ENCODE measurements at places on chromosomes 5 and 9.

DNA sequence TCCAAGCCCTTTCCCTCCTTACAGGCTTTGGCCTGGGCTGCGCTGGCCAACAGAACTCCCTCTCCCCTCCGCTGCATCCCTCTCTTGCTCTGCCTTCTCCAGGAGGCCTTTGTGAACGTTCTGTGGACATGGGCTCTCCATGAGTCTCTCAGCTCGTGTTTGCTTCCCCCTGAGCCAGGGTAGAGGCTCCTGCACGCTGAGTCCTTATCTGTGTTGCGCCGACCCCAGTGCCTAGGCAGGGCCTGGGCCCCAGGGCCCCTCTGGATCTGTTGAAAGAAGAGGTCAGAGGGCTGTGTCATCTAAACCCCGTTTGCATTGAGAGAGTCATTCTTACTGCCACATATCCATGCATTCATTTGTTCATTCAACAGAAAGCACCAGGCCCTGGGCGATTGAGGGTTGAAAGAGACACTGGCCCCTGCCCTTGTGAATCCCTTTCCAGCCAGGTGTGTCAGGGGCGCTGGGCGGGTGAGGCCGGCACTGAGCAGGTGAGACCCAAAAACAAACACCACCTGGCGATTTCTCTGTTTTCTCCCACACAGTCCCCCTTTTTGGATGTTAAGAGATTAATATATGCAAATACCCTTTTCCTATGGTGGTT is 111.2 kb upstream of the IER5L start:
- DNase-seq = no peak

GRCh38 chr5:126002222-126002897 is 420.8 kb upstream of the GRAMD2B start:
- no peak for DNase-seq

DNA sequence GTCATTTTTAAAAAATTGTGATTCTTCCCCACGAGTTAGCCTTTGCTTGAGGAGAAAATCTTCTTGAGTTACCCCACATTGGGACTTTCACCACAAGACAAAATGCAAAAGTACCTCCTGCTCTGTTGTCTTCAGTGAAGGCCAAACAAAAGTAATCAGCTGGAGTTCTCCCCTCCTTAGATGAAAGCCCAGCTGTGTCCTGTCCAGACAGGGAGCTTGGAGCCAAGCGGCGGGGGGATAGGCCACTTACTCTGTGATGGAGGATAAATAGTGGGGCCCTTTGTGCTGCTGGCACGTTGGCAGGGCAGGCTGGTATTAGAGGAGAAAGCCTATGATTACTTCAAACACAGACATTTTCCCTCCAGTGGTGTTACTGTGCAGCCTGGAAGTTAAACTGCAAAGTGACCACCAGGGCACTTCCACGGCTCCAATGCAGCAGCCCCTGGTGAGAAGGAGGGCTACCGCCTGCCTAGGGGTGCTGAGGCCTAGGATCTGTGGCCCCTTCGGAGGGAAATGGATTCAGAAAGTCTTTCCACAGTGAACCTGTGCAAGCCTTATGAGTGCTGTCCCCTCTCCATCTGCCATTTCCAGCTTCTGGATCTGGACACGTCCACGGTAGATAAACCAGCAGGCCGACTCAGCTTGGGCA is 155.0 kb downstream of the TMEM167A start:
- no peak for DNase-seq

DNA sequence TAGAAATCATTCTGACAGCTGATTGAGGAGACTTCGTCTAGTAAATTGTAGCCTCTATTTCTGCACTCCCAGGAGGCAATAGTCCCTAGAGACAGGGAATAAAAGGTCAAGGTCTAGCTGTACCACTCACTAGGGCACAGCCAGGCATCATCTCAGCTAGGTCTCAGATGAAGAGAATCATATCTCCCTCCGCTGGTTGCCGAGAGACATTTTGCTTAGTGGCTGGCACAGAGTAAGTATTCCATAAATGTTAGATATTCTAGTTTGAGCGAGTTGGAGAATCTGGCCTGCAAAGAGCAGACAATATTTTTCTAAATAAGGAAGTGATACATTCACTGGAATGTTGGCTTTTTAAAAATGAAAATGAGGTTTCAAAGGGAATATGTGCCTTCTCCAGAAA is 180.4 kb upstream of the ACTBL2 start:
- no peak for DNase-seq

- no peak for DNase-seq
Measured at GRCh38 chr5:111266491-111266890, 42.3 kb downstream of the CAMK4 start.

GRCh38 chr9:114112778-114113584 is 13.9 kb upstream of the KIF12 start:
- DNase-seq = no peak

GRCh38 chr5:108251350-108251749 is 130.5 kb downstream of the FBXL17 start:
- no peak for DNase-seq

DNA sequence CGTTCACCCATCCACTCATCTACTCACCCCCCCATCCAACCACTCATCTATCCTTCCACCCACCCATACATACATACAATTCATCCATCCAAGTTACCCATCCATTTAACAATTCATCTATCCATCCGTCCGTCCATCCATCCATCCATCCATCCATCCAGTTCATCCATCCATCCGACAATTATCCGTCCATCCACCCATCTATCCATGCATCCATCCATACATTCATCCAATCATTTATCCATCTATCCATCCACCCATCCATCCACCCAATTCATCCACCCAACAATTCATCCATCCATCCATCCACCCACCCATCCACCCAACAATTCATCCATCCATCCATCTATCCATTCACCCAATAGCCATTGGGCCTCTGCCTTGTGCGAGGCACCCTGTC is 173.2 kb upstream of the MVB12B start:
- DNase-seq = no peak

GRCh38 chr5:56812110-56812509 is 3.2 kb upstream of the MAP3K1 start:
- DNase-seq = no peak

DNA sequence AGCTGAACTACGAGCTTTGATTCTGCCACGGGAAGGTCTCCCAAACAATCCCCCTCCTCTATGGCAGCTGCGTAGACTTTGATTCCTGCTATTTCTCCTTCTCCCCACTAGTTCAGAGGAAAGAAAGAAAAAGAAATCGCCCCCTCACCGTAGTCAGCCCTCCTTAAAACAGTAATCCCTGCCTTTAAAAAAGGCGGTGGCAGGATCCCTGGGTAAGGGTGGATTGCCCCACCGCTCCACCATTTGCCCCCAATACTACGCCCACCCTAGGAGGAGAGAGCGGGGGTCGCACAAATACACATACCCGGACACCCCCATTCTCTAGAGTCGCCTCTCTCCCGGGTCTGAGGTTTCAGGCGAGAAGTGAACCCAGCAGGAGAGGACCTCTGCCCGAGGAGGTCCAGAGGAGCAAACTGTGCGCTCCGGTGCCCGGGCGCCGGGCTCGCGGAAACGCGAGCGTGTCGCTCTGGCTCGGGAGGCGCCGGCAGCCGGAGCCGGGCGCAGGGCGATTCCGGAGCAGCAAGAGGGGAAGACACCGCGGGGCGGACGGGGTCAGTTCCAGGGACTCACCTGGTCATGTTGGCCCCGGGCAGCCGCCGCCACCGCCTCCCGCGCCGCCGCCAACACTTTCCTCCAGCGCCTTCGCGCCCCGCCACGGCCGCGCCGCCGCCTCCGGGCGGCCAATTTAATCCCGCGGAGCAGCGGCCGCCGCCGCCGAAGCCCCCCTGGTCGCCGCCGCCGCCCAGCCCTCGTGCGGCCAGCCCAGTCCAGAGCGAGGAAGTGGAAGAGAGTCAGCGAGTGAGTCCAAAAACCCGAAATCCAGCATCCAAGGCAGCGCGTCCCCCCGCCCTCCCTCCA is 1057.7 kb upstream of the DMAC1 start:
- no peak for DNase-seq

DNA sequence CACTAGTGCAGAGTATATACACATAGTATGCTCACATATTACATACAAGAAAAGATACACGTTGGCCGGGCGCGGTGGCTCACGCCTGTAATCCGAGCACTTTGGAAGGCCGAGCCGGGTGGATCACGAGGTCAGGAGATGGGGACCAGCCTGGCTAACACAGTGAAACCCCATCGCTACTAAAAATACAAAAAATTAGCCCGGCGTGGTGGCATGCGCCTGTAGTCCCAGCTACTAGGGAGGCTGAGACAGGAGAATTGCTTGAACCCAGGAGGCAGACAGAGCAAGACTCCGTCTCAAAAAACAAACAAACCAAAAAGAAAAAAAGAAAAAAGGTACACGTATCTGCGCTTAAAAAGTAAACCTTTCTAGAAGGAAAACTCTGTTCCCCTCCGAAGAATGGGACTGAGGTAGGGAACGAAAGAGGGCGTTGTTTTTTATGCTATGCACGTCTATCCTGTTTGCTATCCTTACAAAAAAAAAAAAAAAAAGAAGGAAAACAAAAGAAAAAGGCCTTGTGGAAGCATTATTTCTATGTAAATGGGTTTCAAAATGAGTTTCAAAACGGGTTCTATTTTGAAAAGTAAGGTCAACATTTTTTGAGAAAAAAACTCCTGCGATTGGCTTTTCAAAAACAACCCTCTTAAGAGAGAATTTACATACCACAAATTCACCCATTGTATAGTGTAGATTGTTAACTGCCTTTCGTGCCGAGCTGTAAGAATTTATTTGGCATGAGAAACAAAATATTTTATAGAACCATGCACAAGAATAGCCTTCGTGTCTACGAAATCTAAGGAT is 1.2 kb downstream of the AK3 start:
- DNase-seq = no peak

GRCh38 chr5:31347552-31347905 is 154.0 kb downstream of the CDH6 start:
- DNase-seq = no peak

DNA sequence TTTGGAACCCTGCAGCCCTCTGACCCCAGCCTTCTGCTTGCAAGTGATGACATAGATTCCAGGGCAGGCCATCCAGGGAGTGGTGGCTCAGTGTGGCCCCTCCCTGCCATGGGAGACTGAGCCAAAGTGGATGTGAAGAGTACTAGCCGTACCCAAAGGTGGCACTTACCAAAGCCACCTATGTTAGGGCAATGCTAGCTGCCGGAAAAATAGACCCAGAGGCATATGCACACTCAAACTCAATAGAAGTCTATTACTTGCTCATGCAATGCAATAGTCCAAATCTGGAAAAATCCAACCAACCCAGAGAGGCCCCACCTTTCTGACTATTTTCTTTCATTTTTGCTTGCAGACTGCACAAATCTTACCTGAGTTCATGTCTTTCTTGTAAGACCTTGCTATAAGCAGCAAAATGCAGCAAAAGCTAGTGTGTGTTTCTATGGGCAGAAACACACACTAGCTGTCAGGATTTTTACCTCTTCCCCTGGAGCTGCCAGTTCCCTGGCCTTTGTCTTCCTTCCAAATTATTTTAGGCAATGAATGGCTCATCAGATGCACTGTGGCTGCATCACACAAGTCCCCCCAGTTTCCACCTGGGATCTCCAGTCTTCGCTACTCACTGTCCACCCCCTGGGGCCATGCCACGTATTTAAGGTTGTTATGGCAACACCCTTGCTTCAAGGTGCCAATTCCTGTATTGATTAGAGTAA is 74.0 kb downstream of the HRH2 start:
- no peak for DNase-seq

GRCh38 chr5:138605254-138605972 is 30.2 kb upstream of the HSPA9 start:
- no peak for DNase-seq

GRCh38 chr5:57696825-57697570 is 214.4 kb upstream of the ACTBL2 start:
- DNase-seq = no peak

DNA sequence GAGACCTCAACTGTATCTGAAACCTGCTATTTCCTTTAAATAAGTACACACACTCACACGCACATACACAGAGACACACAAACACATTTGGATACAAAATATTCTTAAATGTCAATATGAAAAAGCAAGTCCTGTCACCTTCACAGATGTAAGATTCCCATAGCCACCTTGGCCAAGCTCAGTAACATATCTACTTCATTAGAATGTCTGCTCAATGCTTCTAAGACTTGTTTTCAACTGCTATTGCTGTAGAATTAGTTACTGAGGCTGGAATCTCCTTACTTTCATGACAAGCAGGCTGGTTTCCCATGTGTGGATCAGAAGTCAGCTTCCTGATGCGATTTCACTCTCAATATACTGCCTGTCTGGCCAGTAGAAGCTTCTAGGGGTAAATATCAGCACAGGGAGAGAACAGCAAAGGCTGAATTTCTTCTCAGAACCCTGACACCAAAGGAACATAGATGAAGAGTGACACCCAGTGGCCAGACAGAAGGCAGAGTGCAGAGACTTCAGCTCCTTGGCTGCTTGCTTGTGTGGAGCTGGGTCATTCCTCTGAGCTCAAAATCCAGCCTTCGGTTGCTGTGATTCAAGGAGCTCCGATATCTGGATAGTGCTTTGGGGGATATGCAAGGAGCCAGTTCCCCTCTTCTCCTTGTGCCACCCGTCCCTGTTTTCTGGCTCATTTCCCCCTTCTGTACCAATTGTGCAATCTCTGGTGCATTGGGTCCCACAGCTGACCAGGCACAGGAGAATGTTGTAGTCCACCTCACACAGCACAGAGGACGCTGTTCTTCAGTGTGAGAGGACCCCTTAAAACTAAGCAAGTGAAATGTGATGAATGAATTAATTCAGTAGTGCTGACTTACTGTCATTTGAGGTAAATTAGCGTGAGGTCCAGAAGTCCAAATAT is 26.6 kb upstream of the ABLIM3 start:
- no peak for DNase-seq

DNA sequence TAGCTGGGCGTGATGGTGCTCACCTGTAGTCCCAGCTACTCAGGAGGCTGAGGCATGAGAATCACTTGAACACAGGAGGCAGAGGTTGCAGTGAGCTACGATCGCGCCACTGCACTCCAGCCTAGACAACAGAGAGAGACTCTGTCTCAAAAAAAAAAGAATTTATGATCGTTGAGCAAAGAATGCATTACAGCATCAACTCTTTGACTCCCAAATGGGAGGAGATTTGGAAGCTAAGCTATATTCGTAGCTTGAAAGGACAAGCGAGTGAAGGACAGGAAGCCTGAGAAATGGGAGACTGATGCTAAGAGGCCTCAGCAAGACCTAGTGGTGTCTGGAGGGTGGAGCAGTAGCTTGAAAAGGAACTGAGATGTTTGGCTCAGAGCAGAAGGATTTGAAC is 10.3 kb upstream of the CCIN start:
- no peak for DNase-seq

- DNase-seq = no peak
Measured at GRCh38 chr9:94188246-94188645, 70.9 kb upstream of the ZNF169 start.
